HCT116 (cell line): ENCODE measurements at places on chromosomes 5 and 9. TPM values are rescaled to one million over a fixed set of nuclear protein-coding genes. Genes with fewer than 3 reads are reported as not detected.

GRCh38 chr9:75102177-75102790 is 14.0 kb downstream of the OSTF1 start:
- no peak overlapping the region for H3K4me3 ChIP-seq
- no peak for DNase-seq
- no peaks in the 10 kb centered on the region for H3K36me3 ChIP-seq
- no peak overlapping the region for H3K27ac ChIP-seq
- no peaks in the 10 kb centered on the region for H3K27me3 ChIP-seq

GRCh38 chr9:98249771-98250170 is 5.7 kb downstream of the TBC1D2 start:
- no peak overlapping the region for H3K4me3 ChIP-seq
- peak overlapping the region; percentile 63 for H3K27ac ChIP-seq
- no peaks in the 10 kb centered on the region for H3K27me3 ChIP-seq
- DNase-seq, result no peak

GRCh38 chr5:94471521-94471920 is 146.9 kb downstream of the KIAA0825 start:
- H3K4me1 ChIP-seq, result peaks cover 5% of the 10 kb centered on the region; the same call in 1 of the 2 replicates
- H3K4me3 ChIP-seq, result no peak overlapping the region
- no peak overlapping the region for H3K27ac ChIP-seq
- no peaks in the 10 kb centered on the region for H3K27me3 ChIP-seq

GRCh38 chr5:139982157-139982974 is 60.7 kb downstream of the NRG2 start:
- H3K27me3 ChIP-seq, result no peaks in the 10 kb centered on the region
- H3K36me3 ChIP-seq, result no peaks in the 10 kb centered on the region
- peaks cover 43% of the 10 kb centered on the region for H3K4me1 ChIP-seq
- DNase-seq, result no peak

- H3K27me3 ChIP-seq, result no peaks in the 10 kb centered on the region
- no peak overlapping the region for H3K27ac ChIP-seq
- no peak for DNase-seq
- peaks cover 40% of the 10 kb centered on the region for H3K36me3 ChIP-seq
- no peak overlapping the region for H3K4me3 ChIP-seq
Observed at GRCh38 chr5:149493316-149493715, 57.9 kb downstream of the CSNK1A1 start.

DNA sequence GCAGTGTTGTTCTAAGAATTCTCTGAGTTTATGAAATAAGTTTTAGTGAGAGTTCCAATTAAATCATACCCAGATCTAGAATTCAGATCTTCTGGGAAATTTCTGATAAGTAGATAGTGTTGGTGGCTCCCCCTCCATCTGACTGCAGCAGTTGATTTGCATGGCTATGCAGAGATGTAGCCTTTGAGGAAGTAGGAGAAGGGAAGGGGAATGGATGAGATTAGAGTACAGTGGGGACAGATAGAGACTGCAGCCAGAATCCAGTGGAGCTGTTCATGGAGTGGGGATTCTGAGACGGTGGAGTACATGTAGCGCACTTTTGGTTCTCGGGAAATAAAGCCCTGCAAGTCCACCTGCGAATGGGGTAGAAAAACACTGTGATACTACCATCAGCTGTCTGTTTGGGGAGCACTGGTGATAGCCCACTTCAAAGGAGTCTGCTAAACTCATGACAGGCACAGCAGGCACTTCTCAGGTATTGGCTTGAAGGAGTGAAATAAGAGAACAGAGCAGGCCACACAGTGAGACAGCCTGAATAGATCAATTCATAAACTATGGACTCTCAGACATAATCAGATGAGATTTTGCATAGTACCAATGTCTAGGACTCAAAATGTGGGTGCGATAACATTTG is 96.8 kb downstream of the ALDH1A1 start:
- H3K4me1 ChIP-seq, result peaks cover 21% of the 10 kb centered on the region
- DNase-seq, result no peak
- H3K27ac ChIP-seq, result no peak overlapping the region
- no peaks in the 10 kb centered on the region for H3K36me3 ChIP-seq
- H3K4me3 ChIP-seq, result no peak overlapping the region

Gene PCDHA13
- total RNA-seq, result not detected

Gene AFAP1L1
- 4.3 TPM for total RNA-seq
